Smooth muscle cell of trachea (primary cell): ENCODE measurements at places on chromosomes 16 and 17. TPM values are rescaled to one million over a fixed set of nuclear protein-coding genes. Genes with fewer than 3 reads are reported as not detected.

Gene CENPN
- 13.7 and 68.1 TPM in 2 replicates for total RNA-seq

Gene SPATA32
- not detected in 2 replicates for total RNA-seq

Gene SMIM36
- not detected in 2 replicates for total RNA-seq

Gene RPGRIP1L
- 8.1 and 13.8 TPM in 2 replicates for total RNA-seq

Gene PRAC1
- not detected in 2 replicates for total RNA-seq

Gene CHAD
- not detected in 2 replicates for total RNA-seq

Gene XAF1
- total RNA-seq: 20.4 and 32.1 TPM in 2 replicates
